ENCODE measurements at places on chromosomes 13 and 19.
A peak's percentile ranks its signal among the peaks of the same experiment; 100 is the strongest.

DNA sequence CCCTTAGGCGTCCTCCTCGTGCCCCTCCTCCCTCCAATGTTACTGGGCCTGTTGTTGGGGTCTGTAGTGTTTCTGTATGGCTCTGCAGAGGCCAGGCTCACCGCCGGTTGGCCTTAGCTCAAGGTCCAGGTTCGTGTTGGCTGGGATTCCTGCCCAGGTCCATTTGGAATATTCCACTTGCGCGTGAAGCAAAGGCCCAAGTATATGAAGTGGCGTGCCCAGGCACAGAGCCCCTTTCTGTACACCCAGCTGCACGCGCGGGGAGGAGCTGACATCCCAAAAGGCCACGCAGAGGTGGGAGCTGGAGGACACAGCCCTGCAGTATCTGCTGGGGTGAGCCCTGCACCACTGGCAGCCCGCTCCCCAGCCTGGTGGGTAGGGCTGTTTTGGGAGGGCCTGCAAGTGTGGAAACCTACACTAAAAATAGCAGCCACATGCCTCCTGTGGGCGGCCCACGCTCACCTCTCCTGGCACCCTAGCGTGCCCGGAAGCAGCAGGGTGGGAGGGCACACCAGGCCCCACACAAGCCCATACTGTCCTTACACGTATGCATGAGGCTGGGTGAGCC is 30.2 kb downstream of the CRTC1 start:
- no peak for DNase-seq

GRCh38 chr19:12838182-12838885 is at the start of gene MAST1:
MAST1 (plus strand) TSS chr19:12838515; CDS start chr19:12838573, 58 bp downstream.
- no peak for DNase-seq

DNA sequence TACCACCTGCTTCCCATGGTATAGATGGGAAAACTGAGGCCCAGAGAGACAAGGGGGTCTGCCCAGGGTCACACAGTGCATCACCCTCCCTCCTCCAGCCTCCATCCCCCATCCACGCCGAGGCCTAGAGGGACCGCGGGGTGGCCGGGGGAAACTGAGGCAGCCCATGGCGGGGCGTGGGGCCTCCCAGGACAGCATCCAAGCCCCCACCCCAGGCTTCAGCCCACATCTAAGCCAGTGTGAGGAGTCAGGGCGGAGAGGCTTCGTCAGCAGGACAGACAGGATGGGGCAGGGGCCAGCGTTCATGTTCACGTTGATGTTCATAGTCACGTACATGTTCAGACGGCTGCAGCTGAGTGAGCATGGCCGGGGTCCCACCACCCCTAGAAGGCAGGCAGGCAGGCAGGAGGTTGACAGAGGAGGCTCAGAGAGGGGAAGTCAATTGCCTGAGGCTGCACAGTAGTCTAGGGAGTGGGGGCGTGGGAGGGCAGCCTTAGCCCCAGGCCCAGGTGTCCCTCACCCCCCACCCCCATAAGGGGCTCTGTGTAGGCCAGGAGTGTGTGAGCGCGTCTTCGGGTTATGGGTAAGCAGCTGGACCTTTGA is 23.3 kb downstream of the SMIM24 start:
- no peak for DNase-seq

- DNase-seq, result no peak
Observed at GRCh38 chr19:10433131-10433536, 12.8 kb downstream of the PDE4A start.

DNA sequence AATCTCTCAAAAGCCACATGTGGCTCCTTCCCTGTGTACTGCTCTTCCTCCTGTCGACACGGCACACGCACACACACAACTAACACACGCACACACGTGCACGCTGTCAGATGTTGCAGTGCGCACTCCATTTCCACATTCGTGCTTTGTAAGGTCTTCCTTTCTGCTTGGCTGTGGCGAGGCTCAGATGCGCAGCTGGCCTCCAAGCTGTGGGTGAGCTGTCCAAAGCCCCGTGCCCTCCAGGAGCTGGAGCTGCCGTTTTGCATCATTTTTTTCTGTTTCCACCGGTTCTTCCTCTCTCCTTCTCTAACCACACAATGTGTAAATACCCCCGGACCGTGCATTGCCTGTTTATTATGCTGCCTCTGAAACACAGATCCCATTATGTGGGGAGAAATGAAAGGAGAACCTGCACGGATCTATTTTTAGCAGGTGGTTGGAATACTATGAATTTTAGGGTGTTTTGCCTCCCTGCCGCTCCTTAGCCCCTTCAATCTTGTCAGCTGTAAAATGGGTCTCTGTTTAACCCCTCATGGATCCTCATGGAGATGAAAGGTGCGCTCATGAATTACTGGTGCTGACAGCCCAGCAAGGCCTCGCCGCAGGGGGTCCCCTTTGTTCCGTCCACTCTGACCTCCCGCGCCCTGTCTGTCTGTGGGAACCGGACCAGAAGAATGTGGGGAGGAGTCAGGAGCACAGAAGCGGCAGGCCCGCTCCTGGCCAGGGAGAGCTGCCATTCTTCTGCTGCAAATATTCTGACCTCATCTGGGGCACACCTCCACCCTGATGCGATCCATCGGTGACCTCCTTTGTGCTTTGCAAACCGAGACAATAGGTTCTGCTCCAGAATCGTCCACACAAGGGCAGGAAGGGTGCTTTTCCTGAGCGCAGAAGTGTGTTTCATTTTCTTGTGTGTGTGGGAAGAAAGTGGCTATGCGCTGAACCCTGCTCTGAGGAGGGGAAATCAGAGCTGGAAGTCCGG is 137.7 kb downstream of the SOX1 start:
- no peak for DNase-seq

DNA sequence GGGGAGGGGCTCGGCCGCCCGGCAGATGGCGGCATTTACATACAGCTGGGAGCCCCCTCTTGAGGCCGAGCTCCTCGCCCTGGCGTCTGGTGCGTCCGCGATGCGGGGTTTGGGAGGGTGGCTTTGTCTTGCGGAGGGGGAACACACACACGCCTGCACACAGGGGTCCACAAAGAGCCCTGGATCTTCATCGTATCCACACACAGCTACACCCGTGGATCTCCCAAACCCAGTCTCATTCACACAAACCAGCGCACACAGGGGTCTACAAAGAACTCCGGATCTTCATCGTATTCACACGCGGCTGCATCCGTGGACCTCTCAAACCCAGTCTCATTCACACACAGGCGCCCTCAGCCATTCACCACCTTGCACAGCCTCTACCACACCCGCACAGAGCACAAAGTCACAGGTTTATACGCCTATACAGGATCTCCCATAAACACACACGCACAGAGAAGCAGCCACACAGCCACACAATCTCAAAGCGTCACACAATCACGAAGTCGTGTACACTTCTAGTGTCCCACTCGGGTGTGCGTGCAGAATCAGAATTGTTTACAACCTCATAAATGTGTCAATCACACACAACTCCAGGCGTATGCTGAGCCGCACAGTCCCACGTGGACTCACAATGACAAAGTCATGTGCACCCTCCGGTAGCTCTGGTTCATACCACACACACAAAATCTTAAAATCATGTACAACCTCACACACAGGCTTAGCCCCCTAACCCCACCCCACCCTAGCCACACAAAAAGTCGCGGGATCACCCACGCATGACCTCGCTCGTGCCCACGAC is 550 bp upstream of the DLL3 start:
- DNase-seq, result peak; percentile 41

- no peak for DNase-seq
Observed at GRCh38 chr19:11338121-11338520, 1.3 kb downstream of the RAB3D start.

DNA sequence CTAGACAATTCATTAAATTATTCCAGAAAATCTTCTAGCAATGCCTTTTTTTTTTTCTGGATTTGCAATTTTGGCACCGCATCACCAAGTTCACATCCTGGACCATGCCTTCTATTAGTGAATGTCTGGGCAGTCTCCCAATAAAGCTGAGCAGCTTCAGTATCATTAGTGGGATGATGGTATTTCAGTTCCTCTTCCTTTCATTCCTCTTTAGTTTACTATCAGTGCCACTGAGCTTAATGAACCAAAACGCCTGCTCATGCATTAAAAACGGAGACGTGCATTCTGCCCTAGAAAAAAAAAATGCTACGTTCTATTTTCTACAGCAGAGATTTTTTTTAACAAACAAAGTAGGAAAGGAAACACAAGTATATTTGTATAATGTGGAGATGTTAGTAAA is 343.0 kb downstream of the PCDH9 start:
- DNase-seq, result no peak

- no peak for DNase-seq
Observed at GRCh38 chr13:41590122-41590521, 132.8 kb downstream of the RGCC start.

- no peak for DNase-seq
Observed at GRCh38 chr19:30094756-30095140, 152.7 kb downstream of the URI1 start.

DNA sequence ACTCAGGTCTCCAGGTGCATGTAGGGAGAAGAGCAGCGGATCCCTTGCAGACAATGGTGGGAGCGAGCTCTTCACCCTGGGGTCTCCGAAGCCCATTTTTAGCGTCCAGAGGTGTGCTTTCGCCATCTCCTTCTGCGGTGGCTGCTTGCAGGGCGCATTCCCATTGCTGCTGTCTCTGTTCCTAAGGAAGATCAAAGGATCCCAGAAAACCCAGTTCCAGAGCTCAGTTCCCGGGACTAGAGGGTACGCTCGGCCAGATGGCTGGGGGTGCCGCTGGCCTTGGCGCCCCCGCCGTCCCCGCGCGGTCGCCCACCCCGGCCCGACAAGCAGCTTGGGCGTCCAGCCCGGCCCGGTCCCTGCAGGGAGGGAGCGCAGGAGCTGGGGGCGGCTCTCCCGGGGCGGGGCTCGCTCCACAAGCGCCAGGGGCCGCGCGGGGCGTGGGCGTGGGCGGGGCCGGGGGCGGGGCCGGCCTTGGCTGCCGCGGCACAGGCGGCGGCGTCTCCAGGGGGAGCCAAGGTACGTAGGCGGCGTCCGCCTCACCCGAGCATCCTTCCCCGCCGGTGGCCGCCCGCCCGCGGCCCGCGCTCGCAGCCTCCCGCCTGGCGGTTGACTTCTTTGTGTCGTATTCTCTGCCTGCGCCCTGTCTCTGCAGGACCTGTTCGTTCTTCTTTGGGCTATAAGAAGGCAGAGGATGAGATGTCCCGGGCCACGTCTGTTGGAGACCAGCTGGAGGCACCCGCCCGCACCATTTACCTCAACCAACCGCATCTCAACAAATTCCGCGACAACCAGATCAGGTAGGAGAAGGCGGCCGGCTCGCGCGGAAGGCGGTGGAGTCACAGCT is 96.8 kb downstream of the ATP8A2 start:
- peak; percentile 32 for DNase-seq

- no peak for DNase-seq
Observed at GRCh38 chr19:20103091-20103740, 25.4 kb downstream of the ZNF90 start.

- peak; percentile 3 for DNase-seq
Observed at GRCh38 chr13:99558570-99559180, 57.4 kb downstream of the TM9SF2 start.
